A549 treated with GW870086 at 1 μM for 4 hours (cell line): ENCODE measurements at places on chromosomes 3 and 15. TPM values are rescaled to one million over a fixed set of nuclear protein-coding genes. Genes with fewer than 3 reads are reported as not detected.

The EFHB gene
- 0.94 to 1.5 TPM (median 1.3 TPM) in 5 replicates for total RNA-seq

The GABRR3 gene
- total RNA-seq = not detected in 5 replicates

The LYSMD2 gene
- total RNA-seq = 21.0 to 27.9 TPM (median 26.0 TPM) in 5 replicates

The SLC2A2 gene
- total RNA-seq = not detected in 5 replicates

The PSTPIP1 gene
- total RNA-seq = not detected in 5 replicates

The MOBP gene
- total RNA-seq = 0.09 to 0.37 TPM in 2 of 5 replicates, not detected in the others

The MESP1 gene
- total RNA-seq = 1.7 to 7.3 TPM (median 5.2 TPM) in 5 replicates

The ETFA gene
- total RNA-seq = 227 to 270 TPM (median 255 TPM) in 5 replicates

The MESP2 gene
- total RNA-seq = 0.30 to 0.47 TPM (median 0.41 TPM) in 5 replicates

The ATP13A4 gene
- total RNA-seq = not detected in 5 replicates

The TMPRSS7 gene
- 0.12 to 0.16 TPM (median 0.14 TPM) in 4 of 5 replicates, not detected in the other for total RNA-seq

The STRA6 gene
- total RNA-seq = 63.1 to 94.6 TPM (median 85.2 TPM) in 5 replicates

The NPAP1 gene
- not detected in 5 replicates for total RNA-seq

The DYNLT2B gene
- 21.4 to 27.8 TPM (median 23.7 TPM) in 5 replicates for total RNA-seq

The ANKRD34C gene
- total RNA-seq = not detected in 5 replicates

The CIDEC gene
- 35.1 to 45.7 TPM (median 37.0 TPM) in 5 replicates for total RNA-seq

The GP9 gene
- total RNA-seq = not detected in 5 replicates

The TMEM202 gene
- not detected in 5 replicates for total RNA-seq

The MASP1 gene
- total RNA-seq = 0.03 to 0.28 TPM in 2 of 5 replicates, not detected in the others

The PIERCE2 gene
- 2.5 to 4.0 TPM (median 3.6 TPM) in 5 replicates for total RNA-seq

The EPHB1 gene
- total RNA-seq = 0.14 to 0.17 TPM (median 0.16 TPM) in 3 of 5 replicates, not detected in the others

The GPR149 gene
- total RNA-seq = not detected in 5 replicates

The CCR9 gene
- total RNA-seq = not detected in 5 replicates

The LARP6 gene
- total RNA-seq = 49.1 to 81.0 TPM (median 74.9 TPM) in 5 replicates

The CALML4 gene
- 7.8 to 10.7 TPM (median 9.1 TPM) in 5 replicates for total RNA-seq

The DUOXA2 gene
- total RNA-seq = not detected in 5 replicates

The GABRB3 gene
- total RNA-seq = 54.9 to 82.0 TPM (median 76.9 TPM) in 5 replicates

The ZIC4 gene
- not detected in 5 replicates for total RNA-seq
